ENCODE measurements at places on chromosomes 1 and 21.

DNA sequence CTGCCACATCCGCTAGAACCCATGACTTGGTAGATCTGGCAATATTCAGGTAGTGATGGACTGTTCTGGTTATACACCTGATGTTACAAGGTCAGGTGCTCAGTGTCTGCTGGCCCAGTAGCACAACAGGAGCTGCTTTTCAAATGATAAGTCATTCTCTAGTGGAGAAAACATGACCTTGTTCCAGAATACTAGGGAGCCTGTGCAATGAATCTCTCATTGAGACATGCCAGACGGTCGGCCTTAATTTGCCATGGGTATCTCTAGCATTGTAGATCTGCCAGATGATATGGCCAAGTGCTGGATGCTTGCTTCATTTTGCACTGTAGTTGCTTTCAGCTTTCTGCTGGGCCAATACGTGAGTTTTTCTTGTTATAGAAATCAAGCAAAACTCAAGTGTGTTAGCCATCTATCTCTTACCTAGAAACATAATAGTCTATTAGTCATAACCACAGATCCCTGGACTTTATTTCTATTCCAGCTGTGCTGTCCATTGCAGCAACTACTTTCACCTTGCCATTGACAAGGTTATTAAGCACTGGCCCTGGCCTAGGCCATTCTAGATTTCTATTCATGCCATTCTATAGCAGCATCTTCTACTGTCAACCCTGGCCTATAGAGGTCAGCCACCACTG is 13.9 kb upstream of the CENPF start:
- DNase-seq: no peak

GRCh38 chr1:27660300-27660835 is 11.6 kb downstream of the IFI6 start:
- DNase-seq: no peak

- no peak for DNase-seq
Observed at GRCh38 chr21:35853321-35854239, 206.7 kb downstream of the SETD4 start.

- DNase-seq: no peak
Observed at GRCh38 chr1:71780681-71781080, 501.7 kb downstream of the NEGR1 start.

GRCh38 chr1:32500387-32501209 is 35.7 kb downstream of the ZBTB8B start:
- DNase-seq: peak; percentile 35

DNA sequence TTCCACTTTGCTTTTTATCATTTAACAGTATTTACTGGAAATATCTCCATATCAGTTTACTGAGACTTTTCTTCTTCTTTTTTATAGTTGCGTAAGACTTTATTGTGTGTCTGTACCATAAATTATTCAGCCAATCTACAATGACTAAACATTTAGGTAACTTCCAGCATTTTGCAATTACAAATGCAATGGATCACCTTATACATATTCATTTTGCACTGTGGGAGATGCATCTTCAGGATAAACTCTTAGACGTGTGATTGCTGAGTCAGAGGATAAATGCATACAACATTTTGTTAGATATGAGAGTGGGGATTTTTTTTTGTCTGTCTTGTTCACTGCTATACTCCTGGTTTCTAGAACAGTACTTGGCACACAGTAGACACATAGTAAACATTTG is 95.7 kb upstream of the GCLM start:
- no peak for DNase-seq
